ENCODE measurements at places on chromosomes 11 and 22. TPM values are rescaled to one million over a fixed set of nuclear protein-coding genes. Genes with fewer than 3 reads are reported as not detected.

Gene C11orf97
- not detected for total RNA-seq

Gene TENM4
- 36.3 TPM for total RNA-seq

- DNase-seq: no peak
Observed at GRCh38 chr22:32958001-32958400, 100.2 kb downstream of the SYN3 start.

Gene OR8G5
- not detected for total RNA-seq

Gene SULT4A1
- total RNA-seq: not detected

Gene SFI1
- total RNA-seq: 60.4 TPM

DNA sequence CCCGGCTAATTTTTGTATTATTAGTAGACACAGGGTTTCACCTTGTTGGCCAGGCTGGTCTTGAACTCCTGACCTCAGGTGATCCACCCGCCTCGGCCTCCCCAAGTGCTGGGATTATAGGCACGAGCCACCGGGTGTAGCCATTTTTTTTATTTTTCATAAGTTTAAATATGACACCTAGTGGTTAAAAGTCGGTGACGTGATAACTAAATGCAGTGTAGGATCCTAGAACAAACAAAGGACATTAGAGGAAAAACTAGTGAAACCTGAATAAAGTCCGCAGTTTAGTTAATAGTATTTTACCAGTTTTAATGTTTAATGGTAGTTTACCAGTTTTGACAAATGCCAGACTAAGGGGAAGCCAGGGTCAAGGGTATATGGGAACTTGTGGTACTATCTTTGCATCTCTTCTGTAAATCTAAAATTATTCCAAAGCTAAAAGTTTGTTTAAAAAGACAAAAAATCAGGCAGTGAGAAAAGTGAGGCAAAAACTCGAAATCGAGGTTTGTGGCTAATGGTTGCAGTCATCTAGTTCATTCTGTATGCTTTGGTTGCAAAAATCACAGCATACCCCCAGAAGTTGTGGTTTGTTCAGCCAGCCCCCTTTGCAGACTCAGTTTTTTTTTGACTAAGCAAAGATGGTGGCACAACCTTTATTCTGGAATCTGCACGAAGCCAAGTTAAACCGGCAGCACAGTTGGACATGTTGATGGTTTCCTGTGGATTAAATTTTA is 29.6 kb downstream of the TOM1 start:
- DNase-seq: no peak

DNA sequence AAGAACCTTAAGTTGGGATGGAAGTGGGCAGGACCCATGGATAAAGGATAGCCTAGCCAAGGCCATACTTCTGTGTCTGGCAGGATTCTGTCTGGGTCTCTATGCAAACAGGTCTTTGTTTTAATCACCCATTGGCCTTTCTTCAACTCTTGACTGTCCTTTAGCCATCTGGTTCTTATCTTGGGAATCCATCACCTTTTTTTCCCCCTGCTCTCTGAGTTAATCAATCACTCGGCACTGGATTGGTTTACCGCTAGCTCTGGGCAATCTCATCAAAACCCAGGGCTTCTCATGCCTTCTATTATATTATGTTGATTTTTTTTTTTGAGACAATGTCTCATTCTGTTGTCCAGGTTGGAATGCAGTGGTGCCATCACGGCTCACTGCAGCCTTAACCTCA is 1.8 kb upstream of the RNF169 start:
- no peak for DNase-seq

Data from tibial nerve (tissue), 4 donors.